Cardiac ventricle fibroblast (primary cell): ENCODE measurements at places on chromosomes 2 and 18. TPM values are rescaled to one million over a fixed set of nuclear protein-coding genes. Genes with fewer than 3 reads are reported as not detected.

The IL36G gene
- not detected in 2 replicates for total RNA-seq

The TXNDC2 gene
- 0.19 TPM in 1 of 2 replicates, not detected in the other for total RNA-seq

The C2orf78 gene
- not detected in 2 replicates for total RNA-seq

The ANO7 gene
- total RNA-seq: 0.73 and 1.00 TPM in 2 replicates

The SULT1C2 gene
- total RNA-seq: not detected in 2 replicates

The NEU4 gene
- total RNA-seq: not detected in 2 replicates

The SLC66A2 gene
- 32.1 and 33.3 TPM in 2 replicates for total RNA-seq

The SOWAHC gene
- total RNA-seq: 12.4 and 13.6 TPM in 2 replicates

The ABCG8 gene
- total RNA-seq: not detected in 2 replicates

The CAPN14 gene
- total RNA-seq: not detected in 2 replicates

The LIPG gene
- total RNA-seq: 12.8 and 12.9 TPM in 2 replicates

The LOXL3 gene
- 21.8 and 27.0 TPM in 2 replicates for total RNA-seq

The STAT1 gene
- total RNA-seq: 70.4 and 87.4 TPM in 2 replicates

The GCG gene
- total RNA-seq: not detected in 2 replicates

The GRP gene
- total RNA-seq: not detected in 2 replicates

The INPP1 gene
- 5.8 and 16.3 TPM in 2 replicates for total RNA-seq

The FSHR gene
- not detected in 2 replicates for total RNA-seq

The CLEC4F gene
- not detected in 2 replicates for total RNA-seq

The LAPTM4A gene
- 281 and 285 TPM in 2 replicates for total RNA-seq

The ONECUT2 gene
- total RNA-seq: under 0.01 TPM in 1 of 2 replicates, not detected in the other
